ENCODE measurements at places on chromosomes 1 and 21.

- no peak for DNase-seq
Observed at GRCh38 chr1:95951371-95952102, 717.5 kb downstream of the RWDD3 start.

- no peak for DNase-seq
Observed at GRCh38 chr21:28548291-28548690, 444.4 kb downstream of the LTN1 start.

- DNase-seq: peak; percentile 11
Observed at GRCh38 chr1:54564312-54565112, 16.5 kb downstream of the ACOT11 start.

DNA sequence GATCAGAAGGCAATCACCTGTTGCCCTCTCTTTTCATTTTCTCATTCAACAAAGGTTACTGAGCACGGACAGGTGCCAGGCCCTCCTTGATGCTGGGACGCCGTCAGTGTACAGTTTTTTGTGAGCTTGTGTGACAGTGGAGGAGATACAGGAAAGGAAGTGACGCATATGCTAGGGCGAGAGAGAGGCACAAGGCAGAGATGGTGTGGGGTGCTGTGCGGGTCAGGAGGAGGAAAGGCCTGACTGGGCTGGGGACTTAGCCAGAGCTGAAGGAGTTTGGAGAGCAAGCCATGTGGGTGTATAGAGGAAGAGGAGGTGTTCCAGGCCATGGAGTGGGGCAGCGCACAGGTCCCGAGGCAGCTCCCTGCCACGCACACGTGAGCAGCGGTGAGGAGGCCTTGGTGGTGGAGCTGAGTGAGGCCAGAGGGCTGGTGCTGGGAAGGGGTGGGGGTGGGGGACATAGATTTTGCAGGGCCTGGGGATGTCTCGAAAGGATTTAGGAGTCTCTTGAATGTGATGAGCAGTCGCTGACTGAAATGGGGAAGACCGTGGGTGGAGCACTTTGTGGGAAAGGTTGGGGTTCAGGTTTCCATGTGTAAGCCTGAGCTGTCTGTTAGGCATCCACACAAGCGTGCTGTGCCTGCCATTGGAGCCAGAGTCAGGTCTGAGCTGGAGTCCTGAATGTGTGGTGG, 46.0 kb downstream of the TRAPPC10 start:
- no peak for DNase-seq

GRCh38 chr1:160351629-160352028, 8.4 kb downstream of the NCSTN start:
- no peak for DNase-seq

- no peak for DNase-seq
Observed at GRCh38 chr1:177848577-177848976, 121.3 kb downstream of the SEC16B start.

- DNase-seq: no peak
Observed at GRCh38 chr1:184768467-184768866, 13.8 kb upstream of the EDEM3 start.

DNA sequence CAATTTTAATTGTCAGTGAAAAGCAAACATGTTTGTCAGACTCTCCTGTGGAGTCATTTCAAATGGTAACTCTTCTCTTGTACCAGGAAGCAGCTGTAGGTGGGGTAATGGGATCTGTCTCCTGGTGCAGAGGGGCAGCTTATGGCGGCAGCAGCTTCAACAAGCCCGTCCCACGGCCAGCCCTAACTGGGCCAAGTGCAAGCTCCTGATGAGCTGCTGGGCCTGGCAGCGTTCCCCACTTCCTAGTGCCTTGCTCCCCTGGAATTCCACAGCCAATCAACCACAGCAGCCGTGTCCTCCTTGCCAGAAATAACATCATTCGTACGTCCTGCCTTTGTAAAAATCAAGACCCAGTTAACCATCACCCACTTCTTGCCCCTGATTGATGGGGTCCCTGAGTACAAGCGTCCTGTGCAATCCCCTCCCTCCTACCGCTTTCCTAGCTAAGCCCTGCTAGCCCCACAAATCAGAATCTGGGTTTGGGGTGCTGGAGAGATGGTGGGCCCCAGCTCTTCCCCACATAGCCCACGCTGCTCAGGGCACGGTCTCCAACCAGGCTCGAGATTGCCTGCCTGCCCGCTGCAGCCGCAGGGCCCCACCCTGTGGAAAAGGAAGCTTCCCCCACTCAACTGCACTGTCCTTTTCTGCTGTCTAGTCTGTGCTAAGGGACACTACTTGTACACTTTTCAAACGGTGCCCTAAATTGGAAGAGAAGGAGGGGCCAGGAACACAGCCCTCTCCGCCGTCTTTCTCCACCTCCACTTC, 61.2 kb downstream of the TOR1AIP2 start:
- DNase-seq: no peak

- DNase-seq: peak; percentile 65
Observed at GRCh38 chr1:159132271-159132881, 39.0 kb upstream of the CADM3 start.

GRCh38 chr1:85465786-85466134, 801 bp upstream of the DDAH1 start:
- DNase-seq: no peak

DNA sequence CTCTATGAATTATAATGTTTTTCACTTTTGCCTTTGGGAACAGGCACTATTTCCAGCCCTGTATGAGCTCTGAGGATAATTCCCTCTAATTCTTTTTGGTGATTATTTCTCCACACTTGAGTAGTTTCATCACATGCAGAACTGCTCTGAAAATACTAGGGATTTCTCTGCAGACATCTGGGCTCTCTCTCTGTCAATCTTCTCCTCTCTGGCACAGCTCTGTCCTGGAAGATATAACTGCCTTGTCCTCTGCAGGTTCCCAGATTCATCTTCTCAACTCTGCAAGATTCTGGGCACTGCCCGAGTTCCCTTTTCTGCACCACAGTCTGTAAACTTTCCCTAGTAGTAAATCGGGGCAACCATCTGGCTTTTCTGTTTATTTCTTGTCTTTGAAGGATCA, 131.3 kb upstream of the FMN2 start:
- no peak for DNase-seq

DNA sequence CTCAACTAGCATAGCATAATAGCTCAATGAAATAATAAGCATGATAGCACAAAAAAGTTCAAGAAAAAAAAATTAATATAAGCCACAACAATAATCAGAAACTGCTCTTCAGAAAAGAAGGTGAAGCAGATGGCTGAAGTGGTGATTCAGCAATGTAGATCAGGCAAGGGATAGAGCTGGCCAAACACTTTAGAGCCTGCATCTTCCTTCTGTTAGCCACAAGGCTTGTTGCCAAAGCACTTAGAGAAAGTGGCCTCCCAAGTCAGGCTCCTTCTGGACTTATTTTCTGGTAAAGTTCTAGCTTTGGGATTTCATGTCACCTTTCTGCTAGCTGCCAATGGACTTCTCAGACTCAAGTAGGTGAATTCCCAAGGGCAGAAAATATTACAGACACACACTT, 60.3 kb upstream of the C1orf87 start:
- DNase-seq: no peak

DNA sequence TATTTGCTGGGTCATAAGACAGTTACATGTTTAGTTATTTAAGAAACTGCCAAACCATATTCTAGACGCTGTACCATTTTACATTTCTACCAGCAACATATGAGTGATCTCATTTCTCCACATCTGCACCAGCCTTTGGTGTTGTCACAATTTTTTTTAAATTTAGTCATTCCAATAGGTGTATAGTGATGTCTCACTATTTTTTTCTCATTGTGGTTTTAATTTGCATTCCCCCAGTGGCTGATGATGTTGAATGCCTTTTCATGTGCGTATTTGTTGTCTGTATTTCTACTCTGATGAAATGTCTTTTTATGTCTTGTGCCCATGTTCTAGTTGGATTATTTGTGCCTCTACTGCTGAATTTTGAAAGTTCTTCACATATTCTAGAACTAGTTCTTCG, 38.4 kb downstream of the NFASC start:
- DNase-seq: no peak
